ENCODE measurements at places on chromosomes 1 and 21. TPM values are rescaled to one million over a fixed set of nuclear protein-coding genes. Genes with fewer than 3 reads are reported as not detected.

RBBP5 gene
- total RNA-seq: 12.4 TPM

ZNF593OS gene
- total RNA-seq: not detected

MIGA1 gene
- total RNA-seq: 10.1 TPM

THAP3 gene
- 14.6 TPM for total RNA-seq

HORMAD1 gene
- not detected for total RNA-seq

NUF2 gene
- total RNA-seq: 0.20 TPM

MROH7 gene
- total RNA-seq: 6.9 TPM

KLF17 gene
- not detected for total RNA-seq

- H3K27ac ChIP-seq: no peak overlapping the region
- H3K4me1 ChIP-seq: no peaks in the 10 kb centered on the region
- no peak overlapping the region for H3K4me3 ChIP-seq
- H3K27me3 ChIP-seq: no peaks in the 10 kb centered on the region
- no peak for DNase-seq
These were observed 140.1 kb downstream of the MACF1 start for GRCh38 chr1:39344394-39345154.

DNA sequence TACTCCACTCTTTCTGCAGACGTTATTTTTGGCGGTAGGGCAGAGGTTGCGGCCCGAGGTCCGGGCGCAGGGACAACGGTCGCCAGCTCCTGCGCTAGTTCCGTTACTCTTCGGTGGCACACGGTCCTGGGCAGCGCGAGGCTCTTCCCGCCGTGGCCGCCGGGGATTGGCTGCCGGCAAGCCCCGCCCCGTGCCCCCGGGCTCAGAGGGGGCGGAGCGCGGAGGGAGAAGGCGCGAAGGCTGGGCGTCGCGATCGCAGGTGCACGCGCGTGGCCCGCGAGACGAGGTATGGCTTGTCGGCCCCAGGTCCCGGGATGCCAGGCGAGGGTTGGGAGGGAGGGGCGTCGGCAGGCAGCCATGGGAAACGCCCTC lies 518 bp upstream of the SHE start:
- H3K4me3 ChIP-seq: peak overlapping the region; percentile 49
- peak overlapping the region; percentile 59 for H3K27ac ChIP-seq
- H3K4me1 ChIP-seq: no peaks in the 10 kb centered on the region
- no peak for DNase-seq
- H3K27me3 ChIP-seq: no peaks in the 10 kb centered on the region
- no peaks in the 10 kb centered on the region for H3K36me3 ChIP-seq

- peak overlapping the region; percentile 54 for H3K4me3 ChIP-seq
- H3K36me3 ChIP-seq: peaks cover 15% of the 10 kb centered on the region
- H3K4me1 ChIP-seq: peaks cover 81% of the 10 kb centered on the region
These were observed 12.2 kb downstream of the ADAMTSL4 start for GRCh38 chr1:150561254-150561973.

GRCh38 chr1:10685808-10686403 lies 110.5 kb downstream of the CASZ1 start:
- H3K4me1 ChIP-seq: peaks cover 100% of the 10 kb centered on the region
- H3K36me3 ChIP-seq: no peaks in the 10 kb centered on the region
- H3K27me3 ChIP-seq: no peaks in the 10 kb centered on the region
- peak overlapping the region; percentile 86 for H3K27ac ChIP-seq
- no peak for DNase-seq

GRCh38 chr1:227808566-227808965 lies 6.9 kb upstream of the PRSS38 start:
- H3K27ac ChIP-seq: no peak overlapping the region
- no peak for DNase-seq
- H3K4me3 ChIP-seq: no peak overlapping the region
- H3K36me3 ChIP-seq: no peaks in the 10 kb centered on the region

DNA sequence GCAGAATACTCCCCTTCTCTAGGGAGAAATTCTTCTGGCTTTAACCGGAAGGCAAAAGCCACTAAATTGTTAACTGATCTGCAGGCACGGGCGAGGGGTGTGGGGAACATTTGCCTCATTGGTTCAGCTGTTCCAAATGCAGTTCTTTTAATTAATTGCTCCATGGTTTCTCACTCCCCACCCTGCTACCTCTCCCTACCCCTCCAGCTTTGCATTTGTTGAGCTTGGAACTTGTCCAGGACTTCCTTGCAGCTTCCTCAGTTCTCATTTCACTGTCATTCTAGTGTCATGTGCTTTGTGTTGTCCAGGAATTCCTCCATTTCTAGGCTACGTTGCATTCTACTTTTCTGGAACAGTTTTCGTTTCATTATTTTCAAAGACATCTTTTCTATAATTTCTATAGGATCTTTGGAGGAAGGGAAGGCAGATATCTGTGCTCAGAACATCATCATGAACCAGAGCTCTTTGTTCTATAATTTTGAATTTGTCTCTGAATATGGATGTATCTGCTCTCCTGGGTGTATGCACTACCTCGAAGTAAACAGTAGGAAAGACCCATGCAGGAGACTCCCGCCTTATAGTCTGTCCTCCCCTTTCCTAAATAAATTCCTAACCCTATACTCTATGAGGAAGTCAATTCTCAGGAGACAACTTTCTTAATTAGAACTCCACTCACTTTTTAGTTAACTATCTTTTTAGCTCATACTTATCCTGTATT lies 132.4 kb upstream of the LMO4 start:
- H3K36me3 ChIP-seq: no peaks in the 10 kb centered on the region
- H3K4me3 ChIP-seq: no peak overlapping the region
- no peaks in the 10 kb centered on the region for H3K27me3 ChIP-seq

GRCh38 chr21:42401820-42402251 lies 1.9 kb upstream of the UBASH3A start:
- no peaks in the 10 kb centered on the region for H3K36me3 ChIP-seq
- no peaks in the 10 kb centered on the region for H3K27me3 ChIP-seq
- no peak for DNase-seq
- H3K27ac ChIP-seq: no peak overlapping the region

DNA sequence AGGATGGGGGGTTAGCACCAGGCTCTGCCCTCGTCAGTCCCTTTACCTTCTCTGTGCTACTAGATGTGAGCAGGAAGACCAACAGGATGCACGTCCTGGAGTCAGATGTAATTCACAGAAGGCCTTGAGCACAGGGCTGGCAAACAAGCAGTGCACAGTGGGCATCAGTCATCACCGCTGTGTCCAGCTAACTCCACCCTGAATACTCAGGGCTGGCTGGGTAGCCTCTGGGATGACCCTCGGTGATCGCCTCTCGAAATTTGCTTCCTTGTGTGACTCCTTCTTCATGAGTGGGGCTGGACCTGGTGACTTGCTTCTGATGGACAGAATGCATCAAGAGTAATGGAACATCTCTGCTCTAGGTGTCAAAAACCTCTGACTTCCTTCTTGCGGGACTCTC lies 92.2 kb upstream of the TMPRSS2 start:
- no peak for DNase-seq
- H3K4me1 ChIP-seq: no peaks in the 10 kb centered on the region
- H3K4me3 ChIP-seq: no peak overlapping the region
- H3K27me3 ChIP-seq: no peaks in the 10 kb centered on the region
- no peaks in the 10 kb centered on the region for H3K36me3 ChIP-seq

DNA sequence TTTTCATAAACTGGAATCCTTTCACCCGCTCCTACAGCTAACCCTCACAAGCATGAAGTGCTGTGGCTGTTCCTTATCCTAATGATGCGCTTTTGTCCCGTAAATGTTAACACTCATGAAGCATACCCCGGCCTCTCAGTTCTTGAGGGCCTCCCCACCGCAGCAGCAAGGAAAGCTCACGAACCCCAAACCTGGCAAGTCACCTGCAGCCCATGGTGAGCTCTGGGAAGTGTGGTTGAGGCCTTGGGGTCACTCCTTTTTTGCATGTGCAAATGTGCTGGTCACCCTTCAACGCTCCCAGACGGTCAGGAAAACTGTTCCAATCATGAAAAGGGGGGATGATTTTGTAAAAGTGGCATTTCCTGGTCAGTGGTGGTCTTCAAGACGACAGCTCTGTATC lies 124.6 kb downstream of the PRDM2 start:
- no peaks in the 10 kb centered on the region for H3K27me3 ChIP-seq
- H3K36me3 ChIP-seq: no peaks in the 10 kb centered on the region
- H3K27ac ChIP-seq: no peak overlapping the region
- no peak overlapping the region for H3K4me3 ChIP-seq
- H3K4me1 ChIP-seq: no peaks in the 10 kb centered on the region
- DNase-seq: no peak

- H3K4me1 ChIP-seq: no peaks in the 10 kb centered on the region
- H3K4me3 ChIP-seq: no peak overlapping the region
- H3K36me3 ChIP-seq: no peaks in the 10 kb centered on the region
- H3K27ac ChIP-seq: peak overlapping the region; percentile 8
- no peak for DNase-seq
These were observed 10.2 kb downstream of the SPSB1 start for GRCh38 chr1:9302745-9303524.

GRCh38 chr1:47441450-47442106 lies 3.7 kb downstream of the FOXD2 start:
- no peak overlapping the region for H3K4me3 ChIP-seq
- H3K27ac ChIP-seq: no peak overlapping the region
- no peak for DNase-seq
- H3K27me3 ChIP-seq: peaks cover 36% of the 10 kb centered on the region

DNA sequence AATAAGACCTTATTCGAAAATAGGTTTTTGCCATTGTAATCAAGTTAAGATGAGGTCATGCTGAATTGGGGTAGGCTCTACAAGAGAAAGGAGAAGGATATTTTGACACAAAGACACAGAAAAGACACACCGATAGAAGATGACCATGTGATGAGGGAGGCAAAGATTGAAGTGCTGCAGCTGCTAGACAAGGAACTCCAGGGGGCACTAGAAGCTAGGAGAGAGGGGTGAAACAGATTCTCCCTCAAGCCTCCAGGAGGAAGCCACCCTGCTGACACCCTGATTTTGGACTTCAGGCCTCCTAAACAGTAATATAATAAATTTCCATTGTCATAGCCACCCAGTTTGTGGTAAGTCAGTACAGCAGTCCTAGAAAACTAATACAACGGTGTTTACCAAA lies 506.8 kb upstream of the CAMK1G start:
- H3K27me3 ChIP-seq: no peaks in the 10 kb centered on the region
- no peaks in the 10 kb centered on the region for H3K36me3 ChIP-seq
- H3K27ac ChIP-seq: no peak overlapping the region
- H3K4me3 ChIP-seq: no peak overlapping the region
- no peak for DNase-seq

DNA sequence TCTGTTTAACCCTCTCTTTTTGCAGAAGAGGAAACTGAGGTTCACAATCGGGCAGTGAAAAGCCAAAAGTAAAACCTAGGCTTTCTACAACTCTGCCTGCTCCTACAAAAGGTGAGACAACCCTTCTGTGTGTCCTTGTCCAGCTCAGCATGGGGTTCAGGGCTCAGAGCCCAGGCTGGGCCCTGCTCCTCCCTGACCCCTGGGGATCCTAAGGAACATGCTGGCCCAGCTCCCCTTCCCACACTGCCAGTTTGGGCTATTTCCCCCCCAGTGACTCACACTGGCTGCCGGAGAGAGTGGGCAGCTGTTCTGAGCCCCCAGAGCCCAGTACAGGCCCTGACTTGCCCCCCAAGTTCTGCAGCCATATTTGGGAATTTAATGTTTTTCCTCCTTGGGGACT lies 8.9 kb downstream of the FAM229A start:
- H3K27me3 ChIP-seq: no peaks in the 10 kb centered on the region
- no peak overlapping the region for H3K4me3 ChIP-seq
- H3K36me3 ChIP-seq: no peaks in the 10 kb centered on the region
- H3K27ac ChIP-seq: peak overlapping the region; percentile 97
- DNase-seq: no peak

DNA sequence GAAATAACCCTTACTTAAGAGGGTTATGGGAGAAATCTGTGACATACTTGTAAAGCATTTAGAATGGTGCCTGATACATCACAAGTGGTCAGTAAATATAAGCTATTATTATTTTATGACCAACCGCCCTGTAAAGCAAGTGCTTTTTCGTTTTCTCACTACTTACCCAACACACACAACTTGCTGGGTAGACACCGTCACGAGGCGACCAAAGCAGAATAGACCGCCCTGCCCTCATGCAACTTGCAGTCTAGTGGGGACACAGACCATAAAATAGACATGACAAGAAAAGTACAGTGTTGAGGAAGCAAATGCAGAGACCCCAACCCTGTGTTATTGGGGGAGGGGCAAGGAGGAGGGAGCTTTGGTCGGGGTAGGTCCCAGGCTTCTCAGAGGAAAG lies 744 bp upstream of the IGSF3 start:
- no peak for DNase-seq
- no peak overlapping the region for H3K27ac ChIP-seq
- H3K36me3 ChIP-seq: no peaks in the 10 kb centered on the region
- no peaks in the 10 kb centered on the region for H3K27me3 ChIP-seq
- H3K4me1 ChIP-seq: no peaks in the 10 kb centered on the region

- no peak overlapping the region for H3K27ac ChIP-seq
- no peak overlapping the region for H3K4me3 ChIP-seq
- H3K4me1 ChIP-seq: peaks cover 5% of the 10 kb centered on the region
- H3K27me3 ChIP-seq: peaks cover 26% of the 10 kb centered on the region
- H3K36me3 ChIP-seq: no peaks in the 10 kb centered on the region
These were observed 1.8 kb downstream of the WNT3A start for GRCh38 chr1:228008391-228009115.

DNA sequence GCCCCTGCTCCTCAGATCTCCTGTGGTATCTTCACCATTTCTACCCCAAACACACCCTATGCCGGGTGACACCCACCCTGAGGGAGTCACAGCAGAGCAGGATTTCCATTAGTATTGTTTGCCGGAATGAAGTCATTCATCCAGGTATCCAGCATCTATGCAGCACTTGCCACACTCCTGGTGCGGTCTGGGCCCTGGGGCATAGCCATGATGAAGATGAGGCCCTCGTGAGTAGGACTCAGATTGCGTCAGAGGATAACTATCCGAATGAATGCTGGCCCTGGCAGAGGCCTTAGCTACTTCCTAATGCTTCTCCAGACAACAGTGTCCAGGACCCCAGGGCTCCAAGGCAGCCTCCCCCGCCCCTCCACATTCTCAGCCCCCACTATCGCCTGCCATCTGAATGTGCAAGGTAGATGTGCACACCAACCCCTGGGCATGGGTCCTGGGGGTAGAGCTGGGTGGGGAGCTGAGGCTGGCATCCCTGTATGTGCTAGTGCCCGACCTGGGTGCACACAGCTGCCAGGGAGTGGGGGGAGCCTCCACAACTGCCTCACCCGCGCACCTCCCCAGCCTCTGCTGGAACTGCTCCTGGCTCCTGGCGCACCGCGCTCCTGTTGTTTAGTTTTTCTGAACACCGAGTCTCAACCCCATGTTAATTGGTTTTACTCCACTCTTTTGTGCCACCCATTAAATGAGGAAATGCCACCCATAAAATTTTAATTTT lies 25.5 kb upstream of the ZC3H12A start:
- H3K27me3 ChIP-seq: no peaks in the 10 kb centered on the region
- H3K36me3 ChIP-seq: no peaks in the 10 kb centered on the region
- no peak overlapping the region for H3K4me3 ChIP-seq
- DNase-seq: no peak
